ENCODE measurements at places on chromosomes 6 and 20. TPM values are rescaled to one million over a fixed set of nuclear protein-coding genes. Genes with fewer than 3 reads are reported as not detected.

ARFGEF3 gene
- 5.8 TPM for total RNA-seq

HLA-G gene
- total RNA-seq, result not detected

DDX39B gene
- total RNA-seq, result 381 TPM

TRIM15 gene
- total RNA-seq, result not detected
